ENCODE measurements at places on chromosomes 7 and 10.

- no peak for DNase-seq
Measured at GRCh38 chr7:21903020-21903786, 42.5 kb downstream of the CDCA7L start.

GRCh38 chr10:18203471-18203870 is 63.2 kb downstream of the CACNB2 start:
- DNase-seq: no peak

GRCh38 chr7:47672977-47673381 is 91.1 kb upstream of the TNS3 start:
- no peak for DNase-seq

GRCh38 chr7:36565792-36566356 is 158.4 kb downstream of the AOAH start:
- no peak for DNase-seq

- DNase-seq: no peak
Measured at GRCh38 chr7:99121496-99122021, 22.3 kb downstream of the SMURF1 start.

DNA sequence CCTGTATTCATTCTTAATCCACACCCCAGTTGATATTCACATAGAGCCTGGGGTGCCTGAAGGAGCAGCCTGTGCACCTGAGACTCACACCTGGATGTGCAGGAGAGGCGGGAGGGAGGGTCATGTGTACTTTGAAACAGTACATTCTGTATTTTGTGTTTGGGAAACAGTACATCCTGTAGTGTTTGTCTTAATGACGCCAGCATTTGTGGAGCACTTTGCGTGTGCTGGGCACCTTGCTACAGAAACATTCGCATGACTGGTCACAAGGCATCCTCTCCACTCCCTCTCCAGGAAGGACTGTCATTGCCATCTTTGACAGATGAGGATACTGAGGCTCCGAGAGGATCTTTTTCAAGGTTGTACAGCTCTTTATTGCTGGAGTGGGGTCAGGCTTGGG is 132.1 kb downstream of the TACC2 start:
- DNase-seq: no peak

- DNase-seq: no peak
Measured at GRCh38 chr10:46253076-46254006, 33.5 kb upstream of the ANTXRL start.

DNA sequence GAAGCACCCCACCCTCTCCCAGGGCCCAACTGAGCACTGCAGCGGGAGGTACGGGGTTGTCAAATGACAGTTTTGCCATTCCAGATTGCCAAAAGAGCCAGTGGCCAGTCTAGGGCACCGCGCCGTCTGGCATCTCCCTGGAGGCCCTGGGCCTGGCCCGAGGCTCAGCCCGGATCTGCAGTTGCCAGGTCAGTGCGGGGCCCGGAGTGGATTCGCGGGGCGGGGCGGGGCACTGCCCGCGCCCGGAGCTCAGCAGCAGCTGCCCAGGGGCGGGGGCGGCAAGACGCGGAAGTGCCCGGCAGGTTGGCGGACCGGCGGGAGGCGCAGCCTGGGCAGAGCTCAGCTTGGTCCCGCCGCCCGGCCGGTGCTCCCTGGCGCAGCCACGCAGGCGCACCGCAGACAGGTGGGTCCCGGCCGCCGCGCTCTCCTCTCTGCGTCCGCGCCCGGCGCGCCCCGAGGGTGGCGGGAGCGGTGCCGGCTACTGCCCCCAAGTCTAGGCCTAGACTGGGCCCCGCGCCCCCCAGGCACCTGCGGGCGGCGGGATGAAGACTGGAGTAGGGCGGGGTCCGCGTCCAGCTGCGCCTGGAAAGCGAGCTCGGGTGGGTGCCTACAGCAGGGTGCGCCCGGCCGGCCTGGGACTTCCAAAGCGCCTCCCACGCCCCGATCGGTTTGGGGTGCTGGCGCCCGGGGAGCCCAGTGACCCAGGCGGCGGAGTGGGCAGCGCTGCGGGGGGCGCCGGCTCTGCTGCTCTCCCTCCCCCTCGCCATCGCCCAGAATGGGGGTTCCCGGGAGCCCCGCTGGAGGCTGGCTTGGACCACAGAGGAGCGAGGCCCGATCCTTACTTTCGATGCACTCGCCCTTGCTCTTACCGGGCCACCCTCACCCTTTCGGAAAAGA is at the start of gene IRF5:
IRF5 (plus strand) TSS at position 281 of the 897 bp plus-strand sequence. CDS start 4,155 bp downstream, outside the sequence.
- DNase-seq: no peak

DNA sequence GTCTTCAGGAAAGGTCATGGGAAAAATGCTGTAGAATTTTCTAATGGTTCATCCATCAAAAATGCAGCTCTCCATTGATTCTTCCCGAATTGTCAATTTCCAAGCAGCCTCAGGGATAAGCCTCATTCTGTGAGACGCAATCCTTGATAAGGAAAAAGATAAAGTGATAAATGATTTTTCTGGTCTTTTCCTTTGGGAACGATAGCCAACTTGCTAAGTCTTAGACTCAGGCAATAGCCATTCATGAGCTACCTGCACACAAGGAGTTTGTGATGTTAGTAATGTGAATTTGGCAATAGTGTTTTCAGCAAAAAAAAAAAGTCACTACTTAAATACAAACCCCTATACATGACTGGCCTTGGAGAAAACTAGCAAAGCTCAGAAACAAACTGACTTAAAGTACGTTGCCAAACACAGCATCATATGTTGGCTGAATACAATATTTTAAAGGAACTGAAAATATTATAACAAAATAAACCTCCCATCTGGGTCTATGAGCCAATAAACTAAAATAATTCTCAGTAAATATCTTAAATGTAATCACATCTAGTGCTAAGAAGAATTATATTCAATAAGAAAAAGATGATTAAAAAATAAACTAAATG is 75.5 kb downstream of the KLF6 start:
- DNase-seq: no peak

- no peak for DNase-seq
Measured at GRCh38 chr10:117461766-117462423, 80.7 kb upstream of the EMX2 start.

DNA sequence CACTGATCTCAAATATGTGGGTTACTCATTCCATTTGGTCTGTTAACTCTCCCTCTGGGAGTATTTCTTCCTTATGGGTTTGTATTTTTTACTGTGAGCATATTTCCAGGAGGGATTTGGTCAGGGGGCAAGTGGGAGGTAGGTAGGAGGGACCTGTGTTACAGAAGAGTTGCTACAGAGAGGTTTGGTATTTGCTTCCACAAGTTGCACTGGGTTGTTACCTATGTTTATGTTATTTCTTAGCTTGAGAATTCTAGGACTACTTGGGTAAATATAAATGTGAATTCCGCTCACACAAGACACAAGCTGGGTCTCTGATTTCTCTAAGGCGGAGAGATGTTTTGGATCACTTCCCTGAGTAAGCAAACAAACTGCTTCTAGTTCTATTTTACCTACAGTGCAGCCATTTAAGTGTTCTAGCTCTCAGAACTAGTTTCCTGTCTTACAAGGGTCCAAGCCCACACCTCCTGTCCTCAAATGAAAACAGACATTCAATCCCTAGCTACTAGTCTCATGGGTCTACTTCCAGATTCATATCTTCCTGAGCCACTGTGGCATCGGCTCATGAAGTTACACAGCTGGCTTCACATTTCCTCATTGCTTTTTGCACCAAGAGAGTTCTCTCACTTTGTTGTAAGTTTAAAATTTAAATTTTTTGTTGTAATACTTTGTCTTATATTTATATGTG is 75.4 kb upstream of the PPP1R3C start:
- no peak for DNase-seq

GRCh38 chr7:103691291-103691690 is 245.3 kb upstream of the SLC26A5 start:
- no peak for DNase-seq

DNA sequence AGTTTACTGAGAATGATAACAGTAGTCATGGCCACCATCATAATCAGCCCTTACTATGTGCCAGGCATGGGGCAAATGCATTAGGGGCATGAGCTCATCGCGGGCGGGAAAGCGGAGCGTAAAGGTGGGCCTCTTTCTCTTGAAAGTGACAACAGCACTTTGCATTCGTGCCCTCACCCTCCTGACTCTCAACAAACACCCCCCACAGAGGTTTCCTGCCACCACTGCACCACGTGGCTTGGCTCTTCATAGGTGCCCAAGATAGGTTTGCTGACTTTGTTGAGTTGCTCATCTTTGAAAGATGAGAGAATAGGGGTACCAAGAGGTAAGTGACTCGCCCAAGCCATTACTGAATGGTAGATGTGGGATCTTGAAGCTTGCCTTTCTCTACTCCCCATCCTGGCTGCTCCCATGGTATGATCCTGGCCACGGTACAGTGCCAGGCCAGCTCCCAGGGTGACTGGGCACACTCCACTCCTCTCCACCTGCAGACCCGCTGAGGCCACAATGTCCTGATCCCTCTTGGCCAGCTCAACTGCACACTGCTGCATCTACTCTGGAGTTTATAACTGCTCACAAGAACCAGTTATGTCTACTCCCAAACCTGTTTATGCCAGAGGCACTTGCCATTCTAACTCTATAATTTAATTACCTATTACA is 26.0 kb downstream of the SLIT1 start:
- no peak for DNase-seq

- DNase-seq: no peak
Measured at GRCh38 chr10:49296836-49297235, 2.1 kb upstream of the C10orf71 start.

GRCh38 chr7:156544919-156545715 is 95.5 kb upstream of the RNF32 start:
- DNase-seq: no peak

- no peak for DNase-seq
Measured at GRCh38 chr7:99092064-99092720, 51.7 kb downstream of the SMURF1 start.

- no peak for DNase-seq
Measured at GRCh38 chr7:108027239-108027638, 24.3 kb upstream of the LAMB1 start.

DNA sequence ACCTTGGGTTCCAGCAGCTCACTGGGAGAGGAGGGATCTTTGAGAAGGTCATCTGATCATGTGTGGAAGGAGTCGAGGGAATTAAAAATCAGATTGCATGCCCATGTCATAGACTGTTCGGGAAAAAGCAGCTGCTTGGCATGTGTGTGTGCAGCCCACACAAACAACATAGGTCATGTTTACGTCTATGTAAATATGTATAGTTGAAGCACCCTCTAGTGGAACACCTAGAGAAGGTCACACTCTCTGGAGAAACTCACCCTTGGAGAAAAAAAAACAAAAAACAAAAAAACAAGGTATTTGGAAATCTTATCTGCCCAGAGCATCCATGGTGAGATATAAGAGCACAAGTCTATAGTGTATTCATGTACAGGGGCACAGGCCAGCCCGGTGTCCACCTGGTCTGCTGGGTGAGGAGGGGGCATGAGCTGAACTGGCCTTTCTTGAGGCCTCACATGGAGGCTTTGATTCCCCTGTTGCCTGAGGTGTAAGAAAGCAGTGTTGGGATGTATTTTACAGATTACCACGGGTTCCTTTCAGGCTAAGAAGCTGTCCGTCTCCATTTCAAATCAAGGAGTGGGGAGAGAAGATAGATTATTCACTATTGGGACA is 98.0 kb downstream of the NPY start:
- no peak for DNase-seq

DNA sequence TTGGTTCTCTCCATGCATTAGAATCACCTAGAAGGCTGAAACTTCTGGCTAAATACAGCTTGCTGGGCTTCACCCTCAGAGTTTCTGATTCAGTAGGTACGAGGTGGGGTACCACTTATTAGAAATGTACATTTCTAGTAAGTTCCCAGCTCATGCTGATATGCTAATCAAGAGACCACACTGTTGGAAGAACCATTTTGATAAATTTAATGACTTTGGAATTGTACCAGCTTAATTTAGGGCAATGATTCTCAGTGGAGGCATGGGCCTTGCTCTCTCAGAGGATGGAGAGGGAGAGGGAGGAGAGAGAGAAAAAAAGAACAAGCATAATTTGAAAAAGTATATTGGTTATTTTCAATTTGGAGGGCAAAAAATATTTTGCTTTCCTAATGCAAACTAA is 20.3 kb downstream of the CPN1 start:
- DNase-seq: no peak

- no peak for DNase-seq
Measured at GRCh38 chr7:2825559-2826227, 18.4 kb downstream of the GNA12 start.

DNA sequence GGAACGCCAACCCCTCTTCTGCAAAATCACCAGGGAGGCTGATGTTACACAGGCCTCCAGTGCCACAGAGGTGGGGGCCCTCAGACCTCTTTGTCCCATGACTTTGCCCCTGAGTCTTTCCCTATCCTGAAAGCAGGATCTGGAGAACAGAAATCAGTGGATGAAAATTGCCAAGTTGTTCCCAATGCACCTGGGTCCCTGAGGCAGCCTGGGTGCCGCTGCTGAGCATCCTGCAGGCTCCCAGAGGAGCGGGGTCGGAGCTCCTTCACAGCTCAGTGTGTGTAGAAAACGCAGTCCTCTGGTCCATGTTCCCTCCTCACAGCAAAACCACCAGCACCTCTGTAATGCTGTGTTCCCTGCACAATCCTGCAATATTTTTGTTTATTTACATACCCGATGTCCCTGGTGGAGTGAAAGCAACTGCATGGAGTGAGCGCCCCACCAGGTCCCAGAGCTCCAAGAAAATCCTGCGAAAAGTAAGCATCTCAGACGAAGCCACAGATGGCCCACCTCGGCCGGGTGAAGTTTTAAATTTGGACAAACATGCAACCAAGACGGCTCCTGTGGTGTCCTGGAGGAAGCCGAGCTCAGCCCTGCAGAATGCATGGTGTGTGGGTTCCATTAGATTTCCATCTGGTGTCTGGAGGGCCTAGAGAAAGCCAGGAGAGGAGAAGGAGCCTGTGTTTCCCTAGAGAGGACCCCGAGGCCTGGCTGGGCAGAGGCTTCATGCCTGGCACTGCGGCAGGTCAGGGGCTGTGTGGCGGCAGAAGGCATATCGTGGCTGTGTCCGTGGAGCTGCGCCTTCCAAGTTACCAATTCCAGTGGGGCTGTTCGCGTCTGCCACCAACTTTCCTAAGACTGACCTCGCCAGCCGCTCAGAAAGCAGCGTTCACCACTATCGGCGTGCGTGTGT is 235.2 kb downstream of the WDR37 start:
- no peak for DNase-seq

GRCh38 chr7:16727736-16728135 is 25.8 kb upstream of the TSPAN13 start:
- no peak for DNase-seq

- no peak for DNase-seq
Measured at GRCh38 chr10:131901181-131901829, 497 bp downstream of the PPP2R2D start.

- no peak for DNase-seq
Measured at GRCh38 chr7:103398483-103399127, 47.4 kb downstream of the SLC26A5 start.

- DNase-seq: no peak
Measured at GRCh38 chr7:114979388-114979787, 57.5 kb downstream of the MDFIC start.

- DNase-seq: no peak
Measured at GRCh38 chr10:101151395-101151794, 20.3 kb downstream of the TLX1 start.

GRCh38 chr7:96729820-96730219 is 20.2 kb upstream of the SEM1 start:
- DNase-seq: no peak

GRCh38 chr10:3622845-3623621 is 162.0 kb downstream of the KLF6 start:
- no peak for DNase-seq

All from nucleus accumbens (tissue), 56 donors.